ENCODE measurements at places on chromosomes 2 and 18. TPM values are rescaled to one million over a fixed set of nuclear protein-coding genes. Genes with fewer than 3 reads are reported as not detected.

DNA sequence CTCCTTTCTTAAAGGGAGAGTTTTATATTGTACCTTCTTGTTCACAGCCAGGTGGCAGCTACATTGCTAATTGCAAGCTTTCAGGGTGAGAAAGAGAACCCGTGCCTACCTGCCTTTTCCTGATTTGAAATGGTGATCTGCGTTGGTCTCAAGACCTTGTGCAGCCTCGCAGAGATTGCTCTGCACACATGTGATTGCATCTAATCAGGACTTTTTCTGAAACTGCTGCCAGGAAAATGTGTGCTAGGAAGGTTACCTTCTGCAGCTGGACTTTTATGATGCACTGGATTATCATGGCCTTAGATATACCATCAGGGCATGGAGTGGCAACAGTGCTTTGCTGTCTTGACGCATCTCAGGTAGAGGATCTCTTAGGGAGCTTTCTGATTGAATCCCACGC, 45.1 kb downstream of the AGAP1 start:
- no peak for DNase-seq

GRCh38 chr18:56240405-56240804, 398.0 kb downstream of the TXNL1 start:
- no peak for DNase-seq

DNA sequence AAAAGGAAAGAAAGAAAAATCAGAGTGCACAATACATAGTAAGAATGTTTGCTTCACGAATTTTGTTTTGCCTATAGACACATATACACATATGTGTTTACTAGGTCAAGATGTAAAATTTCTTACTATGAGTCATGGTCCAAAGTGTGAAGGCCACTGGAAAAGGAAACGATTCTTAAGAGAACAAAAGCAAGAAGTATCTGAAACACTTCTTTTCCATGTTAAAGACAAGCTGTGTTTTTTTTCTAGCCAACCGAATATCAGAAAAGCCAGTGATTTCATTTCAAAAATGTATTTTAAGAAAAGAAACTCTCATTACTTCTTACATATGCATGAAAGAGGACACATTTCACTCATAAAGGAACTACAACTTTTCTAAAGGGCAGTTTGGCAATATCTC, 24.9 kb downstream of the PECR start:
- DNase-seq, result no peak

DNA sequence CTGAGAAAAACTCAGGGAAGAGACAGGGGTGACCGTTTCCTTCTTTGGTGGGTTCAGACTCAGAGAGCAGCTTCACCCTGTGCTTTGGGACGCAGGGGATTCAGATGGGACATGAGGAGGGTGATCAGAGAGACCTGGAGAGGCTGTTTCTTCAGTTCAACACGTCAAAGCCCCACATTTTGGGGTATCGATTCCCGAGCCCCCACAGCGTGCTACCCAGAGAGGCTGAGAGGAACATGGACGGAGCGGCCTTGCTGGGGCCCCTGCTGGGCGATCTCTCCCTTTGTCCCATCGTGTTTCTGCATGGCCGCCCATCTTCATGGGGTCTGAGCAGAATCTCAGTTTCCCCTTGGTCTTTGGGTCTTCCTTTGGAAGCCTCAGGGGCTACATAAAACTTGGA, 38.2 kb upstream of the PXDN start:
- DNase-seq, result no peak

DNA sequence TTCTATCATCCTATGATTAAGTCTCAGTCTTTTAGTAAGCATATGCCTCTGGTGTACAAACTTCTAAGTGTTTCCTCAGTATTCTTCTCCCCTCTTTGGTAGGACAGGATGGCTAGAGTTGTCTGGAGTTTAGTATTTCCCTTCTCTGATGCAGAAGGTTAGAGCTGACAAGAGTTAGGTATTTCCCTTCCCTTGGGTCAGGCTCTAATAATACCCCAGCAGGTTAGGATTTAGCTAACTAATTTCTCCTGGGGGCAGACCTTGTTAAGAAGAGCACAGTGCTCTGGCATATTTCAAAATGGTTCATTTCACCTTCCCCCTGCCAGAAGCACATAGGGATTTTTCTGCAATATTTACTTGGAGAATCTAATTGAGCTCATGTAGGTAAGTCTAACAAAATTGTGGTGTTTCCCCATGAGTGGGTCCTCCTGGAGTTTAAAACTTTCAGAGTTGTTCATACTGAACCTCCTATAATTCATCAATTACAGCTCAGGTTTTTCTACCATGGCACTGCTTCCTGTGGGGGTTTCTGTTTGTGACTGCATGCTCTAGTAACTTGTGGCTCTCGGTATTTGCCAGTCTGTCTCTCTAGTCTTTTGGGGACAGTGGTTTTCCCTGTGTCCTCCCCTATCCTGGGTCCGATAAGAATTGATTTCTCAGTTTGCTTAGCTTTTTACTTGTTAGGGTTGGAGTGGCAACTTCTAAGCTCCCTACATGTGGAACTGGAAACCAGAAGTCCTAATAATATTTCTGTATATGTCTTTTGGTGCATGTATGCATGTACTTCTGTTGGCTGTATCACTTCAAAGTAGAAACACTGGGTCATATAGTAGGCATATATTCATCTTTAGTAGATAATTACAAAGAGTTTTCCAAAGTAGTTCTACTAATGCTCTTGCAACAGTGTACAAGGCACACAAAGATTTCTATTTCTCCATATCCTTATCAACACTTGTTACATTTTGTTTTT, 77.7 kb downstream of the GDF7 start:
- no peak for DNase-seq

DNA sequence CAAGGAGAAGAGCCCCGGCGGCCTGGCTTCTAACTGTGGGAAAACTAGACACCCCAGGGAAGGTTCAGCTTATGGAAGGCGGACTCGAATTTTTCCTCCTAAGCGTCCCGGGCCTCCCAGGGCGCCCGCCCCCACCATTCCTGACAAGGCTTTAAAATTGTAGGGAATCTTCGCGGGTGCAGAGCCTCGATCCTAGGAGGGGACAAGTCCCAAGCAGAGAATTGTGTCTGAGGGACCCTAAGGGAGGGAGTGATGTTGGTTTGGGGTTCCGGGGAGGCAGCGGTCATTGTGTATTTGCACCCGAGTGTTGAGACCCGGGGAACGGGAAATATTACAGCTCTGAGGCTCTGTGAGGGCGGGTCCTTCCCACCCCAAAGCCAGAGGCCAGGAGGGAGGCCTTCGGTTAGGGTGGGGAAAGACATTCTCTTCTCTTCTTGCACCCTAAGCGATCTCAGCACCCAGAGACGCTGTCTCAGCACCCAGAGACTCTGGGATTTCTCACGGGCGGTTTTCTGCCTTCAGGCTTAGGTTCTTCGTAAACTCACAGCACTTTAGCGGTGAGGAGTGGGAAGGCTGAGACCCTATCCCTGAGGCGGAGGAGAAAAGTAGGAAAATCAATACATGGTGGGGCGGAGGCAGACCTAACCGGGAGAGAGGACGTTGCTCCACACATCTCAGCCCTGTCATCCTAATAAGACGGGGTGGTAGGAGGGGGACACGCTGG, 7.6 kb downstream of the OSR1 start:
- no peak for DNase-seq

- no peak for DNase-seq
These were observed 216.9 kb downstream of the NYAP2 start for GRCh38 chr2:225616372-225616771.

GRCh38 chr18:48538531-48539405, at the start of gene CTIF:
Gene CTIF (plus strand): TSS chr18:48539031. CDS start chr18:48619566, 80,535 bp downstream.
- peak; percentile 92 for DNase-seq

DNA sequence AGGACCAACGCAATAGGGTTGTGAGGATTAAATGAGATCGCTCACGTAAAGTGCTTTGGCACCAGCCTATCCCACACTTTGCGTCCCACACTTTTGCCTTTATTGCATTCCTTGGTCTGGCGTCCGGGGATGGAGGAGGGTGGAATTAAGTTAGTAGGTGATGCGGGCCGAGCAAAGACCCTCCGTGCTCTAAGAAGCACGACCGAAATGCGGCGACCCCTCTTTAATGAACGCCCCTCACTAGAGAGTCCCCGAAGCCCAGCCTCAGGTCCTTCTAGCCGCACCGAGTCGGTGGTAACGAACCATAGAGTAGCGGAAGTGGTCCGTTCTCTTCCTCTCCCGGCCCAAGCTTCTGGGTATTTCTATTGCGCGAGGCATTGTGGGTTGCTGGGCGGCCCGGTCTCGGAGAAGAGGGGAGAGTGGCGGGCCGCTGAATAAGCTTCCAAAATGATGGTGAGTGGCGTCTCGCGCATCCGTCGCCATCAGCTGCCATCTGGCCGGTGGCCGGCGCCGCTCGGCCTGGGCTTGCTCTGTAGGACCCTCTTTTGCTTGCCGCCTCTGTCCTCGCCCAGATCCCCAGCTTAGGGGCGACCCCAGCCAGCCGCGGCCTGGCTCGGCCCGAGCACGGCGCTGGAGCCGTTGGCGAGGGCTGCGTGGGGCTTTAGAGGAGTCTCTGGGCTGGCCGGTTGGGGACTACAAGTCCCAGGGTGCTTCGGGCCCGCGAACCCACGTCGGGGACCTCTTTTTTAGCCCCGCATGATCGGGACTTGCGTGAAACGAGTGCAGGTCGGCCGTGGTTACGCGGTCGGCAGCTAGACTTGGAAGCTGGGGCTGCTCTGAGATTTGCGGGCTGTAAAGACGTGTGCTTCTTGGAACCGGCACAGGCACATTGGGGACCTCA, at the start of gene CCT7:
TSS of gene CCT7 (plus strand) at position 377 of the 901 bp plus-strand sequence. CDS start at position 448, 71 bp downstream.
- DNase-seq, result peak; percentile 90

DNA sequence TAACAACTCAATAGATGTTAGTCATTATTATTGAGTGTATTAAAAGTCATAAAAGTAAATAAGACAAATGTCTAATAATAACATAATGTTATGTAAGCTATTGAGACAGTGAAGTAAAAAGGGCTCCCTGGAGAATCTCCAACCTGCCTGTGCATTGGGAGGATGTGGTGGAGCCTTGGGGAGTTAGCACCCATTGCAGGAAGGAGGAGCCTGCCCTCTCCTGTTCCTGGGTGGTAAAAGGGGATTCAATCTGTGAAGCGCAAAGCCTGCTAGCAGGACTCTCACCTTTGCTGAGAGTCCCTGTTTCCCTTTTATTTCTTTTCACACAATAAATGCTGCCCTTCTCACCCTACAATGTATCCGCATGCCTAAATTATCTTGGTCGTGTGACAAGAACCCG, 206.1 kb downstream of the RAB3GAP1 start:
- no peak for DNase-seq

- no peak for DNase-seq
These were observed 46.3 kb upstream of the RALBP1 start for GRCh38 chr18:9428862-9429661.

DNA sequence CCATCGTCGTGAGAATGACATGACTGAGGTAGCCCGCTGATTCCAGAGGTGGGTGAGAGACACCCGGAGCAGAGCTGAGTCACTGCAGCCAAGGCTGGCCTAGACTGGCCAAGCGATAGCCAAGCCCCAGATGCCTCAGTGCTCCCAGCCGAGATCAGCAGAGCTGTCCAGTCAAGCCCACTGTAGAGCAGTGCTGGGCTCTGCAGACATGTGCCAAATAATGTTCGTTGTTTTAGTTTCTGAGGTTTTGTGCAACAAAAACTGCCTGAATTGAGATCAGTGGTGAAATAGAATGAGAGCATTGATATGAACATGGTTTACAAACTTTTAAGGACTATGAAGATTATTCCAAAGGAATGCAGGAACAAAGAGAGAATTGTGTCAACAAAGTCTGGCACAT, 42.1 kb downstream of the INSIG2 start:
- DNase-seq, result no peak

GRCh38 chr2:59938181-59938580, 615.3 kb downstream of the BCL11A start:
- DNase-seq, result no peak

- no peak for DNase-seq
These were observed 39.6 kb downstream of the ASB1 start for GRCh38 chr2:238466243-238466756.

GRCh38 chr2:238644095-238645081, 203.5 kb upstream of the TWIST2 start:
- no peak for DNase-seq

- no peak for DNase-seq
These were observed 121.5 kb downstream of the SLC4A3 start for GRCh38 chr2:219748671-219749570.

- DNase-seq, result no peak
These were observed 2.2 kb upstream of the DSC2 start for GRCh38 chr18:31104444-31104843.

DNA sequence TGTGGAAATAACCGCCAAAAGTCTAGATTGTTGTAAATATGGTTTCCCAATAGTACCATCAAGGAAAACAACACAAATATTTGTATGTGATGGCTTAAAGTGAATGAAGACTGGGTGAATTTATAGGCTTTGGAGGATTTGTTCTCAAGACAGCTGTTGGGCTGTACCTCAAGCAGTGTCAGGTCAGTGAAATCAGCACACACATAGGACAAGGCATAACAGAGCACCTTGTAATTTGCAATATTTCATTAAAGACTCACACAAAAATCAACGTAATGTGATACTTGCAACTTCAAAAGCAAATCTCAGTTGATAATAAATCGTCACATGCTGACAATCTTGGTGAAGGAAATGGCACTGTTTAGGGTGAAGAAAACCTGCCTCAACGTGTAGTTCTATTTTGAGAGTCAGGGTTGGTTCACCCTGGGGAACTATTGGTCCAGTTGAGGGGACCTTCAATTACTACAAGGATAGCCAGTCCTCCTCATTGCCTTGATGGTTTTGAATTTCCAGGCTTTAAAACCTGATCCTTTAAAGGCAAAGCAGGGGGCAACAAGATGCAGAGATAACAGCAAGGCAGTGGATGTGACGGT, 126.8 kb upstream of the ST6GAL2 start:
- DNase-seq, result no peak

DNA sequence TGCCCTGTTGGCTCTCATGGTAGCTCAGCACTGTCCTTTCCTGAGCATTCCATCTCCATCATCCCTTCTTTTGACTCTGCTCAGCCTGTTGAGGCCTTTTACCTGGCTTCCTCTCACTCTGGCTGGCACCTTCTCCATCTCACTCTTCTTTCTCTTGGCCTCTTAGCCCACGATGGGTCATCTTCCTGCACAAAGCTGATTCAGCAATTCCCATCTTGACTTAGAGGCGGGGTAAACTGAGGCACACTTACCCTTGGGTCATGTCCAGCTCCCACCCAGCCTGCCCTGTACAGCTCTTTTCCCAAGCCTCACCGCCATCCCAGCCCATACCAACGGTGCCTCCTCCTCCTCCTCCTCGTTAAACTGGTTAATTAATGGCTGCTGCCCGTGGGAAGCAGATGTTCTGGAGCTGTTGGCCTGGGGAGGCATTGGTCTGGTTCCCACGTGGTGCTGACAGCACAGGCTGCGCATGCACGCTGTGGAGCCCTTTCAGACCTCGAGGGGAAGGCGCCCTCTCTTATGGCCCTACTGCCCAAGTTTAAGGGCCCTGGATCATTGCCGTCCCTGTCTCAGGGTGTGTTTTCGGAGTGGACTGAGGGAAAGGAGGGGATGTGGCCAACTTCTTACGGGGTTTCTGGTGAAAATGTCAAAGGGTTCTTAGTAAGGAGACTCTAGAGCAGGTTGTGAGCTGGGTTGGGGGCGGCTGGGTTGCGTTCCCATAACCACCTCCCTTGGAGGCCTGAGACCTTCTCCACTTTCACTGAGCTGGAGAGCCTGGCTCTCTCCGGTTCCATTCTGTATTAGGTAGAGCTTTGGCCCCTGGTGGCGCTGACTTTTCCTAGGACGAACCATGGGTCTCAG, 10.9 kb downstream of the WNT10A start:
- DNase-seq, result no peak

GRCh38 chr2:31980674-31981356, 30.0 kb downstream of the MEMO1 start:
- DNase-seq, result no peak

- DNase-seq, result no peak
These were observed 850.4 kb upstream of the FSHR start for GRCh38 chr2:50004667-50005066.

Gene TLX2
- not detected for polyA plus RNA-seq

Gene ANKRD62
- not detected for polyA plus RNA-seq

Gene SNRNP27
- polyA plus RNA-seq, result 66.9 TPM

Gene C18orf63
- not detected for polyA plus RNA-seq

Gene SMPD4
- 34.5 TPM for polyA plus RNA-seq

Gene RGPD5
- 33.5 TPM for polyA plus RNA-seq

Measured in forelimb muscle (tissue), 1 donor.